ENCODE measurements at places on chromosomes 16 and 17.

GRCh38 chr16:13833515-13833914, 86.4 kb upstream of the ERCC4 start:
- no peak for DNase-seq

DNA sequence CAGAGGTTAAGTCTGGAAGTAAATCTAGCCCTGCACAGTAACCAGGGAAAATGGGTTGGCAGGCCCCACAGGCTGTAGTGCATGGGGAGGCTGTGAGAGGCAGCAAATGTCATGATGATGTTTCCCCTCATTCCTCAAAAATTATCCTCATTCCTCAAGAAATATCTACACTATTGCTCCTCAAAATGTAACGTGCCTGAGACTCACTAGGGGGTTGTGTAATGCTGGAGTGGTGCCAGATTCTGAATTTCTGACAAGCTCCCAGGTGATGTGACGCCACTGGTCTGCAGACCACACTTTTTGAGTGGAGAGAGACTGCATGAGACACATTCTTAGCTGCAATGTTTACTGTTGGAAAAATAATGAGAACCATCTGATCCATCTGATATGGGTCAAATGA, 1.2 kb upstream of the MPP3 start:
- DNase-seq: peak; percentile 13

DNA sequence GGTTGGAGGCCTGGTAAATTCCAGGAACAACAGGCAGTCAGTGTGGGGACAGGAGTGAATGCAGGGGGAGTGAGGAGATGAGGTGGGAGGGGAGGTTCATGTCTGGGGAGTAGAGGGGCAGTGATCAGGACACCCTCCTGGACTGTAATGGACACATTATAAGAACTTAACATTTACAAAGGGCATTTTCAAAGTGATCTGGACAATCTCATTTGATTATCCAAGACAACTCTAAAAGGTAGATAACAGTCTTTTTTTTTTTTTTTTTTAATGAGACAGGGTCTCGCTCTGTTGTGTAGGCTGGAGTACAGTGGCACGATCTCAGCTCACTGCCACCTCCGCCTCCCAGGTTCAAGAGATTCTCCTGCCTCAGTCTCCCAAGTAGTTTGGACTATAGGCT, 5.7 kb downstream of the SDK2 start:
- DNase-seq: no peak

- no peak for DNase-seq
These were observed 19.8 kb downstream of the TAF1C start for GRCh38 chr16:84166796-84167695.

DNA sequence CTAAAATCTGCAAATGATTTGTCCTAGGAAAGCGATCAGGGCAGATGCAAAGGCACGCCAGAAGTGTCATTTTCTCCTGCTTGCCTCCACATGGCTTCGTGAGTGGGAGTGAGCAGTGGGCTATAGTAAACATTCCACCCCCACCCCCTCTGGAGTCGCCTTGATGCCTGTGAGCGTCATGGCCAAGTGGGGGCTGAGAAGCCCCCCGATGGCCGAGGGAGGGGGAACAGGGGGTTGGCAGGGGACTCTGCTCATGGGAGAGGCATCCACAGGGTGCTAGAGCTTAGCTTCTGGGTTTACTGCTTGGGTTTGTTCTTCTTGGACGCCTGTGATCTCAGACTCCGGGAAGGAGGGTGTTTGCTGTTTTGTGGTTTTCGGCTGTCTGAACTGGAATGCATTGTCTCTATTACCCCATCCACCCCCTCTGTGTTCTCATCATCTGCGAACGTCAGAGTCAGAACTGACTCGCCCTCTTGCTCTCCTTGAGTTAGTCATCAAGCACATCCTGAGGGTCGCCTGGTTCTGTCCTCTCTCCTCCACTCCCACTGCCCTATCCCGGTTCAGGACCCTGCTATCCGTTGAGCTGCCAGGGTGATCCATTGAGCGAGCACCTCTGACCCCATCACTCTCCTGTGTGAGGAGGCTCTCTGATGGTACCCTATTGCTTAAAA, 15.4 kb downstream of the TNS4 start:
- no peak for DNase-seq

- DNase-seq: no peak
These were observed 19.4 kb downstream of the IFT140 start for GRCh38 chr16:1592446-1592845.

DNA sequence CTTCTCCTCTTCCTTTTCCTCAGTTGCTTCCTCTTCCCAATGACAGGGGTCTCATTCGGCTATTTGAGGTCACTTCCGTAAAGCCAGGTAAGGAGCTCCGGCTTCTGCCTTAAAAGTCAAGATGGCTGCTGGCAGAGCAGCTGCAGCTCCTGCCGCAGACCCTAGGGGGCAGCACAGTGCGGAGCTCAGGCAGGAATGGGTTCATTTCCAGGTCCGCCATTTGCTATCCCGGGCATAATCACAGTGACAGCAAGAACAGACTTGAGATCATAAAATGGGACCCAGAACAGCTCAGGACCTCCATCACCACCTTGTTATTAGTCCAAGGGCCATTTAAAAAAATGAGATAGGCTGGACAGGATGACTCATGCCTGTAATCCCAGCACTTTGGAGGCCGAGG, 199.5 kb downstream of the ZNF18 start:
- no peak for DNase-seq

DNA sequence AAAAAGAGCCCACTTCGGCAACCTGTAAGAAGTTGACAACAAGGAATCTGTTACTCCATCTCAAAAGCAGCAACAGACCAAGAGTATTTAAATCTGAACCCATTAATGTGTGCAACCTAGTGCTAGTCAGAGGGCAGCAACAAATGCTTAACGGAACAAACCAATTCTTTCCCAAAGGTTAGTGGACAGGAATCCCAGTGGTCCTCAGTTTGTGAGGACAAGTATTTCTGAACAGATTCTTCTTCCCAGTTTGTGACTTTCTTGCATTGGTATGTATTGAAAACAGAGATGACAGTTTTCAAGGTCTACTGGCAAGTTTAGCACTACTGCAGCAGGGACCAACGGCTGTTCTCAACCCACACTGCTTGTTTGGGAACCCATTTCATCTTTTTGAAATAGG, 2.9 kb downstream of the RPL26 start:
- no peak for DNase-seq

- DNase-seq: no peak
These were observed 5.2 kb upstream of the CDK3 start for GRCh38 chr17:75995385-75995925.

DNA sequence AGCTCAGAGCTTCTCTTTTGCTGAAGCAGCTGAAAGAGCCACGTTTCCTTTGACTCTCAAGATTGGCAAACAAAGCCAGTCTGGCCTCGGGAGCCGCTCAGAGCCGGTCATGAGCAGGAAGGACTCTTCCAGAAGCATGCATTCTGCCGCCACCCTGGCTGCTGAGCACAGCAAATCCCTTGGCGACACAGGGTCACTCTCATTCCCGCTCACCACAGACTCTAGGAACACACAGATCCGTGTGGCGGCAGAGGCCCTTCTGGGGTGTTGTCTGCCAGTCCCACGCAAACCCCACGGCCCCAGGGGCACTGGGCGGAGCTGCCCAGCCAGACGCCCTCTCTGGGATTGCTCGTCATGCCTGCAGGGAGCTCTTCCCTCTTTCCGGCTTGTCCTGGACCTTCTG, 157.0 kb downstream of the C16orf95 start:
- no peak for DNase-seq

DNA sequence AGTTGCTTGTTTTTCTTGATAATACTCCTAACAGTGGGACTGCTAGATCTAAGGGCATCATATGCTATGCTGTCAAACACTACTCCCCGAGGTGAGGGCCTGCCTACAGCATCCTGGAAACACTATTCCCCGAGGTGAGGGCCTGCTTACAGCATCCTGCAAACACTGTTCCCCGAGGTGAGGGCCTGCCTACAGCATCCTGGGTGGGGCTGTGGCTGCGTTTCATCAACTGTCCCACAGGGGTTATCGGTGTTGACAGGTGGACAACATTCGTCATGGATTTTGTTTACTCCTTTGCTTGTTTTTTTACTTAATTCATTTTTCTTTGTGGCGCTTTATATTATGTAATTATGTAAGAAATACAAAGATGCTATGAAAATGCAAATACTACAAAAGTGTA, 22.5 kb downstream of the NPRL3 start:
- DNase-seq: no peak

Measured in hematopoietic multipotent progenitor cell treated with erythropoietin and hydrocortisone succinate and interleukin-3 and kit ligand, for 4 days (in vitro differentiated cells).